ENCODE measurements at places on chromosomes 16 and 17. TPM values are rescaled to one million over a fixed set of nuclear protein-coding genes. Genes with fewer than 3 reads are reported as not detected.

Gene ASPHD1
- total RNA-seq, result 1.3 TPM

Gene NOB1
- total RNA-seq, result 27.3 TPM

Gene C17orf50
- not detected for total RNA-seq

Gene SEZ6
- total RNA-seq, result 0.06 TPM

Gene TAT
- total RNA-seq, result not detected

Gene HS3ST4
- total RNA-seq, result 0.12 TPM

Gene CCDC154
- total RNA-seq, result 2.2 TPM

Measured in metanephros (tissue), 2 donors.